ENCODE measurements at places on chromosomes 3 and 15.

DNA sequence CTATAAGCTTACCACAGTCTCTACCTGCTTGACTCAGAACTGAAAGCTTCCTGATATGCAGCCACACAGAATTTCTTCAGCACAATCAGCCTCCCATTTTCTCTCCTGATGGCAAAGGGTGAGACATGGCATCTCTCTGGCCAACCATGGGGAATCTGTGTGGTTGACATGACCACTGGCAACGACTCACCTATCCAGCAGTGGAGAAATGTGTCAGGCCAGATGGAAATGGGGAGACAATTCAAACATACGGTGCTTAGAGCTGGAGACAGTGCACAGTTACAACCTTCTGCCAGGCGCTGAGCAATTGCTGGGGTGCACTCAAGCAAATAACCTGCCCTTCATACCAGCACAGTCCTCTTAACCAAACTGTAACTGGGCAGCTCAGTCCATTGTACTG, 3.6 kb downstream of the ZNF385D start:
- DNase-seq: no peak

- no peak for DNase-seq
Measured at GRCh38 chr15:75042730-75043508, 19.5 kb downstream of the PPCDC start.

- DNase-seq: no peak
Measured at GRCh38 chr3:109874896-109875708, 537.8 kb upstream of the DPPA4 start.

DNA sequence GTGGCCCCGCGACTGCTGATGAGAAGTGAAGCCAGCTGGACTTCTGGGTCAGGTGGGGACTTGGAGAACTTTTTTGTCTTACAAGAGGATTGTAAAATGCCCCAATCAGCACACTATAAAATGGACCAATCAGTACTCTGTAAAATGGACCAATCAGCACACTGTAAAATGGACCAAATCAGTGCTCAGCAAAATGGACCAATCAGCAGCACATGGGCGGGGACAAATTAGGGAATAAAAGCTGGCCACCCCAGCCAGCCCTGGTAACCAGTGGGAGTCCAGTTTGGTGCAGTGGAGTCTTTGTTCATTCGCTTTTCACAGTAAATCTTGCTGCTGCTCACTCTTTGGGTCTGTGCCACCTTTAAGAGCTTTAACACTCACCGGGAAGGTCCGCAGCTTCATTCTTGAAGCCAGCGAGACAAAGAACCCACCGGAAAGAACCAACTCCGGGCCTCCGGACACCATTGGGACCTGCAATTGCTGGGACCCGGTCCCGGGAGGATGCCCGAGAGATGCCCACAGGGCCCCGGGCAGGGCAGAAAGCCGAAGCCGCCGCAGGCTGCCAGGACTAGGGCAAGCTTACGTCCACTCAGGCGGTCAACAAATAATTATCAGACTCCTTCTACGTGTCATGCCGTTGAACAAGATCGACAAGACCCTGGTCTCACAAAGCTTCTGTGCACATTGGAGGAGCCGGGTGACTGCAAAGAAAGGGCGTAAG, 8.3 kb upstream of the NR2E3 start:
- DNase-seq: no peak

Measured in stimulated activated CD4-positive, alpha-beta T cell treated with anti-CD3 and anti-CD28 coated beads, Interleukin-1b, Interleukin-23, amount 100 ng/mL, for 1 hour (primary cell).